Neural progenitor cell (in vitro differentiated cells): ENCODE measurements at places on chromosomes 12 and 14.
A peak's percentile ranks its signal among the peaks of the same experiment; 100 is the strongest.

DNA sequence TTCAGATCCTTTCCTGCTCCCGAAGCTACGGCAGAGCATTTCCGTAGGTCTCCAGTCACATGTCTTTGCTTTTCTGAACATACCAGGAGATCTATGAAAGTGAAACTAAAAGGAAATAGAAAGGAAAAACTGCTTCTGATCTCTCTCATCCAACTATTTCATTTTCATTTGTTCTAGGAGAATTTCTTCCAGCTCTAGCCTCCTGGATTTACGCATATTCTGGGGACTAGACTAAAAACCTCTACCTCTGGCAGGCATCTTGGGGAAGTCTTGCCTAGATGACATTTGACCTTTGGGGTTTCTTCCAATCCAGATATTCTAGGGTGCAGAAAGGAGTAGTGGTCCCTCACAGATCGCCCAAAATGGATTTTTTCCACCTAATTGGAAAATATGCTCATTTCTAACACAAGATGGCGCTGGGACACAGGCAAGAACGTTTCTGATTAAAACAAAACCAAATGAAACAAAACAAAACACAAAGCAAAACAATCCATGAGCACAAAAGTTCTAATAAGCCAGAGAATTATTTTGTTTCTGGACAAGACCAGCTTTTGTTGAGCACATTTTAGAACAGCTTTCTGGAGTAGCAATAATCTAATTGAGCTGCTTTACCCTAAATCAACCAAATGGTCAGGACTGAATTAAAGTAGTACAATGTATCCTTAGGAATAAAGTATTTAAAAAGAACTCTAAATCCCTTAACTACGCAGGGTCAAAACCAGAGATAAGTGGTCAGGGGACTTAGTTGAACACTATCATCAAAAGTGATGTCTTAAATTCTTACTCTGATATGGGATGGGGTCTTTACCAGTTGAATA lies 12.3 kb upstream of the PARP11 start:
- DNase-seq = peak; percentile 70

DNA sequence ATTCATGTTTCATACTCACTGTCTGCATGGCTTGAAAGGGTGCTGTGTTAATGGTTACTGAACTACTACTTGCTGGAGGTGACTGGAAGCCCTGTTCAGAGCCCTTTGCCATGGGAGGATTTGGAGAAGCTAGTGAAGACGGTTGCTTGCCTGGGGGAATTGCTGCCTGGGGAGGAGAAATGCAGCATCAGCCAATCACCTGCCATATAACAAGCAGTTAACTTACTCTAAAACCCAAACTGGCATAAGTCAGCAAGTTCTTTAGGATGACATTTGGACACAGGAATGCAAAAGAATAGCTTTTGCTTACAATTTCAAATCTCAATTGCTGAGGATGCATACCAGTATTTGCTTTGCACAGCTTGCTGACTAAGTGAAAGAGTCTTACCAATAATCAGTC lies 23.4 kb upstream of the IPO8 start:
- no peak for DNase-seq

GRCh38 chr14:89616852-89617341 lies 199.9 kb upstream of the FOXN3 start:
- DNase-seq = no peak

- no peak for DNase-seq
Observed at GRCh38 chr14:90273532-90273931, 17.2 kb downstream of the PSMC1 start.

DNA sequence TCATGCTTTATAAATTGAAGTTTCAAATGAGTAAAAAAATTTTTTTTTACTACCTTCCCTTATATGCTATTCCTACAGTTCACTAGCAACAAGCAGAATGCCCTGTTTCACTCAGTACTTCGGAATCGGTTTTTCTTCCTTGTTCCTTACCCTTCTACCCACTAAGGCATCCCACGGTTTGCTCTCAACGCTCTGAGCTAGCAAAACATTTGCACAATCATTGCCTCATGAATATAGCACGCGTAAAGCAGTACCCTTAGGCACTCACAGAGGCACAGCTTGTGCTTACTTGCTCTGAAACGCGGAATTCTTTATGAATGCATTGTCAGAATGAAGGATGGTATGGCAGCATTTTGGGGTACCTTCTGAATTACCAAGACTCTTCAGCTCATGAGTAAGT lies 45.0 kb downstream of the PPP1R13B start:
- DNase-seq = no peak

DNA sequence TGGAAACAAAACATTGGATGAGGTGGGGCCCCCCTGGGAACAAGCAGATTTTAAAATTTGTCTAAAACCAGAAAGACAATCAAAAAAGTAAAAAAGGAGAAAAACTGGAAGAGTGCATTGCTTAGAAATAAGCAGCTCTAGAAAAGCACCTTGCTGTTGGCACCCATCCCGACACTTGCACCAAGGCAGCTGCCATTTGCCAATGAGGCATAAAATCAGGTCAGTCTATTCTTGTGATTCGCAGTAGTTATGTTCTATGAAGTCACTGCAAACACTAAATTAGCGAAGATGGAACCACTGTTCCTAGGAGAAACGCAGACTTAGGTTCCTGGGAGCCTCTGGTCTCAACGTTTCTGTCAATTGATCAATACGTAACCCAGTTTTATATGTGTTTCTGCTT lies 16.2 kb downstream of the VPS33A start:
- DNase-seq = no peak

GRCh38 chr12:76198839-76199238 lies 114.4 kb upstream of the NAP1L1 start:
- no peak for DNase-seq

DNA sequence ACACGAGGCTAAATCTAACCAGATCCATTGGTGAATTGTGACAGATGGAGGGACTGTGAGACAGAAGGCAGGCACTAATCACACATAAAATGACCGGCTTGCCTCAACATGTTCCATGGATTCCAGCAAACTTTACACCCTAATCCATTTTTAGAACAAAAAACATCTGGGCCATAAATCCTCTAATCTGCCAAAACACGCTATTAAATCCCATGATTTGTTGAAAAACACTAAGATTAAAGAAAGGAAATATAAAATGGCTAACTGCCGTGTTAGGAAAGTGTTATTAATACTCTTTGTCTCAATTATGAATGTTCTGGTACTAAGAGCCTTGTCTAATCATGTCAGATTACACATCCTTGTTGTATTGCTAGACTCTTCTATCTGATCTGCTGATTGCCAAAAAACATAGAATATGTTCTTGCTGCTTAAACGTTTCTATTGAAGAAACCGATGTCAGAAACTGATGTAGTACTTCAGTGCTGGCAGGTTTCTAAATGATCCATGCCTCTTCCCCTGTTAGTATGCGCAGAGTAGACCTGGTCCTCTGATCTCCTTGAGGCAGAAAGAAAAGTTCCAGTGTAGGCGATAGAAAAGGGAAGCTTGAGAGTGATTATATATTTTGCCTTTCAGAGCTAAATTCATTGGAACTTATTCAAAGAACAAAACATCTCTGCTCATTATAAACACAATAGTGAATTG lies 384.9 kb downstream of the SOX5 start:
- no peak for DNase-seq

DNA sequence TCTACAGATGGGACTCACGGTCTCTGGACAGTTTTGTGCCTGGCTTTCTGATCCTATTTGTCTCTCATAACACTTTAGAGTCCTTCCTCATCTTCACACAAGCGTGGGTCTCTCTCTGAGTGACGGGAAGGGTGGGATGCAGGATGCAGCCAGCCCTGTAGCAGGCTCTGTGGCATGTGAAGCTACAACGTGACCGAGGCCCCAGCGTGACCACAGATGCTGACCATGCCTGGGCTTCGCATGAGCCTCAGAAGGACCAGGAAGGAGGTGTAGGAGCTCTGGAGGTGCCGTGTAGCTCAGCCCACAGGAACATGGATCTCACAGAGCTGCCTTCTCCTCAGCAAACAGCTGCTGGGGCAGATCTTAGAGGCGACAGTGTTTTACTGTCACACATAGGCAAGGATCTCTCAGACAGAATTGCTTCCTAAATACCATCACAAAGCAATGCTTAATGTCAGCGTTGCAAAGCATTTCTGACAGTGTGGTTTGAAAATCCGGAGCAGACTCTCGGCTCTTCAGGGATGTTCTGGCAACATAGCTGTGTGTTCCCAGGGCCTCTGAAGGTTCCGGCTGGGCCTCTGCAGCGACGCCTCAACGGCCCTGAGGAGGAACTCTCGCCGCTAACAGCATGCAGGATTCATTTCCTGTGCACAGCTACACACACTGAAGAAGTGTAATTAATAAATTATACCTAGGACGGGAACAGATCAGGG lies 21.9 kb downstream of the ANKLE2 start:
- DNase-seq = no peak

GRCh38 chr12:87413784-87414183 lies 615.4 kb downstream of the C12orf50 start:
- no peak for DNase-seq

- DNase-seq = no peak
Observed at GRCh38 chr12:74490390-74491064, 47.1 kb upstream of the ATXN7L3B start.

- DNase-seq = no peak
Observed at GRCh38 chr12:87812030-87812429, 217.2 kb downstream of the C12orf50 start.

DNA sequence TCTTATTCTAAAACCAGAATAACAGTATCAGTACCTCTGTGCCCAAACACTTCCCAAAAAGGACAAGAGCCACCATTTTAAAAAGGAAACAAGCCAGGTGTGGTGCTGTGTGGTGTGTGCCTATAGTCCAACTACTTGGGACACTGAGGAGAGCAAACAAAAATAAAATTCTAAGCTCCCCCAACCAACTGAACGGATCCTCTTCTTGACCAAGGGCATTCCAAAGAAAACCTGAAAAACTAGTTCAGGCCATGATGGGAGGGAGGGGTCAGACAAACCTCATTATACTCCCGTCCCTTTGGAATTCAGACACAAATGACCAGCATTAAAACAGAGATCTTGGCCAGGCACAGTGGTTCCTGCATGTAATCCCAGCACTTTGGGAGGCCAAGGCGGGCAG lies 20.5 kb downstream of the SLC11A2 start:
- DNase-seq = no peak

- DNase-seq = no peak
Observed at GRCh38 chr12:48198672-48198971, 4.5 kb downstream of the OR10AD1 start.
